ENCODE measurements at places on chromosomes 11 and 22.
A peak's percentile ranks its signal among the peaks of the same experiment; 100 is the strongest.

GRCh38 chr22:44012162-44012561 lies 11.9 kb upstream of the PARVB start:
- DNase-seq, result no peak

DNA sequence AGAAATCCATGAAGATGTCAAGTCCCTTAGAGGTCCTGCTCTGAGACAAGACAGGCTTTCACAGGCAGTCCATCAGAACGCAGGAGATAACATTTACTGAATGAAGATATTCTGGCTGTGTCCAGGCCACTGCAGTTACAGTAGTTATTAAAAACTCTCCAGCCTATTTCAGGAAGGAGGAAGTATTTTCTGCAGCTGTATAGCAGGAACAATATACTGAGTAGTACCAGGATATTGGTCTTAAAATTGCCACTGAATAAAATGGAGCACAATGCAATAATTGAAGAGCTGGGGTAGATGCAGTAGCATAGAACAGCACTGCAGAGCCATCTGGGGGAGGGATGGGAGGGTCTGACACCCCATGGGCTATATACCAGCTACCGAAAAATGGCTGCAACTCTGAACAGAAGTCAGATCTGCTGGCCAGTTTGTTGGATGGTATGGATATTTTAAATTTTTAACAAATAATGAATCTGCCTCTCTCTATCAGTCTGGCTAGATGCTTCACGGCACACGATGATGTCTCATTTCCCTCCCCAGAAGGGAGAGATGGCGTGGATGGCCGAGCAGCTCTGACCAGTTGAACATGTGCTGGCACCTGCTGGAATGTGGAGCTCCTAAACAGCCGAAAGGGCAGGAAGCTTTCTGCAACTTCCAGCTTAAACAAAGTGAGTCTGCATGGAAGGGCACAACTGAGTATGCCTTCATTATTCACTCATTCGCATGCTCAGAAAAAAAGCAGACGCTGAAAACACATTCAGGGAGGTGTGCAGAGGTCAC lies 342.1 kb upstream of the SYN3 start:
- DNase-seq, result no peak

DNA sequence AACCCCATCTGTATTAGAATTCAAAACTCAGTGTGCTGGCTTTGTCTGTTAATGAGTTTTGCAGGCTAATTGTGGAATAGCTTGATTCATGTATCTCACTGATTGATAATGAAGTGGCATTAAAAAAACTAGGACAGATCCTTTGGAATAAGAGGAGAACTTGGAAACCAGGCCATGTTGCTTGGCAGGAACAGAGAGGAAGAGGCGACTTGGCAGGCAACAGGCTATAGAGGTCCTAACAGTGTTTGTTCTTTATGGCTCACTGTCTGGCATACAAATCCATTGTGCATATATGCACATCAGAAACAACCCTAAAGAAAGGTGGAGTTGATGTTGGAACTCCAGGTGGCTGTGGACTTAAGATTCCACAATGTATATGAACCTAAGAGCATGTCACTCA lies 17.4 kb upstream of the OR9I1 start:
- no peak for DNase-seq

GRCh38 chr11:68432874-68433273 lies 27.7 kb upstream of the PPP6R3 start:
- DNase-seq, result no peak

DNA sequence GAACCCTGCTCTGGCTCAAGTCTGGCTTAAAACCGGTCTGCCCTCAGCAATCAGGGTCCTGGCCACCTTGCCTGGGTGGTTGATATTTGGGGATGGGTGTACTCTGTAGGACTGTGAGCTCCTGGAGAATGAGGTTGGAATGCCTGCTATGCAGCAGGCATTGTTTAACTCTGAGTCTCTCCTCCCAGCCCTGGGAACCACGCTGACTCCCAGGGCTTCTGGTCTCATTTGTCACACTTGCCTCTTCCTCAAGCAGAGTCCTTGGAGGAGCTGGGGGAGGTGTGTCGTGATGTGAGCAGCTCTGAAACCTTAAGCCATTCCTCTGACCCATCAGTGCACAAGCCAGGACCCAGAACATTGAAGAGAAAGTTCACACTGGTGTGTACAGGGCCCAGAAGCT lies 340.1 kb downstream of the MN1 start:
- no peak for DNase-seq

DNA sequence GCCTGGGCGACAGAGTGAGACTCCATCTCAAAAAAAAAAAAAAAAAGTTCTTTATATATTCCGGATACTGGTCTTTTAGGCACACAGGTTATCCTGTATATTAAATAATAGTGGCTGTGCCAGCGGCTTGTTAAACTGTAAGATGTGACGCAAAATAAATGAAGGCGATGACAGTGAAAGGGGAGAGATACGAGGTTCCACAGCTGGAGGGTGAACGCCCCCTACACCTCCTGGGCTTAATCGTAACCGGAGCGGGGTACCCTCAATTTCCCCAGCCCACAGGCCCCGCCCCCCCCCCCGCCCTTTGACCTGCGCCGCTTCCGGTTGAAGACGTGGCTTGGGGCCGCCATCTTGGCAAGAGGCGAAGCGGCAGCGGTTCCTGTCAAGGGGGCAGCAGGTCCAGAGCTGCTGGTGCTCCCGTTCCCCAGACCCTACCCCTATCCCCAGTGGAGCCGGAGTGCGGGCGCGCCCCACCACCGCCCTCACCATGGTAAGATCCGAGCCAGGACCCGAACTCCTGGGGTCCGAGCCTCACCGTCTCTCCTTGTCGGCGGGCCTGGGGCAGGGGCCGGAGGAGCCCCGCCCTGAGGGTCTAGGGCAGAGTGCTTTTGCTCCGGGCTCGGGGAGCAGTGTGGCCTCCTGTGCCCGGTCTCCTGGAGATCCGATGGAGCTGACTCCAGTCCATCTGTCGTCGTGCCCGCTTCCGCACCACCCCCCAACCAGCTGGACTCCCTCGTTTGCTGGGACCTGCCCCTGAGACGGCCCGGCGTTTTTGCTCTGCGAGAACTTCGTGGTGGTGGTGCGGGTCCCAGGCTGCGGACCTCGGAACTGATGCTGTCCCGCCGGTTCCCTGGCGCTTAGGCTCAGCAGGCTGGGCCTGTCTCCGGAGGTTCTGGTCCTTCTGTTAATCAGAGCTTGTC lies at the start of gene ARCN1:
Gene ARCN1 (plus strand): TSS at position 349 of the 920 bp plus-strand sequence. CDS start 139 bp downstream, at position 488.
- peak; percentile 74 for DNase-seq

DNA sequence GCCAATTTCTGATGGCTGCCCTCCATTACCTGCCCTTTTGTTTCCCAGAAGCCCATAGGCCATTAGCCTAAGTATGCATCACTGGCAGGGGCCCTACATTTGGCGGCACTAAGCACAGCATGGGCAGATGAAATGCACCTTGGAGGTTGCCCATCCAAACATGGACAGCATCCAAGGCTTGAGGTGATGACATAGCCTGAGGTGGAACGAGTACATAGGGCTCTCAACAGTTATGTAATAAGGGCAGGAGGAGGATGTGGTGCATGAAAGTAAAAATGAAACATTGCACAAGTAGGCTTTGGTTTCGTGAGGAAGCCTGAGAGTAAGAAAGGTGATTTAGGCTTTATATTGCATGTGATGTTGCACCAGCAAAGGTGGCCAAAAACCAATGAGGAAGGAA lies 148.1 kb downstream of the FAM76B start:
- no peak for DNase-seq

GRCh38 chr11:6991227-6991626 lies 28.9 kb downstream of the ZNF214 start:
- DNase-seq, result no peak

- DNase-seq, result no peak
These were observed 183.9 kb downstream of the DBX1 start for GRCh38 chr11:19976281-19976941.

DNA sequence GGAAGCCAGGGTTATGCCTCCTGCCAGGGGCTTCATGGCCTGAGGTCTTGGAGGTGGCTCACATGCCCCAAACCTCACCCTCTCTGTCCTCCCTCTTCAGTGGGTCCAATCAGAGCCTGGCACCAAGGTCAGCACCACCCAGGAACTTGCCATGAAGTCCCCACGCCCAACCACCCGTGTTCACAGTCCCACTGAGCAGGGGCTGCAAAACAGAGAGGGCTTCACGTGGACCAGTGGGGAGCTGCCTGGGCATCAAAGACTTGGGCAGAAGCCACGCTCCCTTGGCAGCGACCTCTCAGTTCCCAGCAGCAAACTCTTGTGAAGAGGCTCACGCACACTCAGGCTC lies 425.8 kb upstream of the B3GAT1 start:
- DNase-seq, result no peak

- DNase-seq, result no peak
These were observed 76.5 kb downstream of the NAT10 start for GRCh38 chr11:34181856-34182405.

- DNase-seq, result no peak
These were observed 5.7 kb downstream of the CHRNA10 start for GRCh38 chr11:3665336-3666022.

- DNase-seq, result no peak
These were observed 48.3 kb downstream of the CEP164 start for GRCh38 chr11:117375960-117376359.

- no peak for DNase-seq
These were observed 38.5 kb upstream of the LIN7C start for GRCh38 chr11:27545035-27545434.

- DNase-seq, result no peak
These were observed 7.7 kb upstream of the SLC1A2 start for GRCh38 chr11:35427071-35427470.

GRCh38 chr11:105734426-105734825 lies 124.6 kb downstream of the GRIA4 start:
- DNase-seq, result no peak

DNA sequence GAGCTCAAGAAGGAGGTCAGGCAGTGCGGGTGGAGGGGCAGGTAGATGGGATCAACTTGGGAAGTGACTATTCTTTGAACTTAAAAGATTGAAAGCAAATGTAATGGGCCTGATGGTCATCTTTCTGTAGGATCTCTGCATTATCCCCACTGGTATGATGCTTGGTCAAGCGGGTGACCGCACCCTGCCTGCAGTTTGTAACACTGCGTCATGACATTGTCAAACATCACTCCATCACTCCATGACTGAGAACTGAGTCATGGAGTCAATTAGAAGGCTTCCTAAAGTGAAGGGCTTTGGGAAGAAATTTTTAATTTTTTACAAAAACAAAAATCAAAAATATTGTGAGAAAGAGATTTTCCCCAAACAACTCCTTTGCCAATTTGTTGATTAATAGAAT lies 62.4 kb upstream of the BMAL1 start:
- DNase-seq, result no peak

DNA sequence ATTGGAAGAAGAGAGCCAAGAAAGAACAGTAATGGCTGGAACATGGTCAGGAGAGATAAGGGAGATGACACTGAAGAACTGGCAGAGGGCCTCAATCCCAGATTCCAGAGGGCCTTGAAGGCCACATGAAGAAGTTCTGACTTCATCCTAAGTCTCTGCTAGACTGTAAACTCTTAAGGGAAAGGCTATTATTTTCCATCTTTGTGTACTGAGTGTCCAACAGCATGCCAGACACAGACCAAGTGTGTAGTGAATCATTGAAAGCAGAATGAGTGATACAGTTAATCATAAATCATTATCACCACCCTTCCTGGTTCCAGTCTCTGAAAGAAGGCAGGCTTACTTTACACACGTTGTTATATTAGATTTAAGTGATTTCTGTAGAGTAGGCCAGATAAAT lies 185.3 kb upstream of the C11orf87 start:
- no peak for DNase-seq
